Activated CD4-positive, CD25-positive, alpha-beta regulatory T cell (primary cell): ENCODE measurements at places on chromosomes 5 and 9.
A peak's percentile ranks its signal among the peaks of the same experiment; 100 is the strongest.

DNA sequence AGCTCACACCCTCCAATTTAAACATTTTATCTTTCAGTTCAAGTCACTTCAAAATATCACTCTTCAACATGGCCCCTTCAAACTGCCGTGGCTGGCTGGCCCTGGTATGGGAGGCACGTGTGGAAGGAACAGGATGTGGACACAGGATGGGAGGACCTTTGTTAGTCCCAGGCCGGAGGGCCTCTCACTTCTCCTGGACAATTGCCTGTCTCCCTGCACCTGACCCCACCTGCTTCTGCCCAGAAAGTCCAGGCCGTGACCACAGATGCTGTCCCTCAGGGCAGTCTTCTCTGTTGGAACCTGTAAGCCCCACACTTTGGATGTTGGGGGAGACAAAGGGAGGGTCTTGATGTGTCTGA is 19.4 kb downstream of the AMBP start:
- no peak for DNase-seq

DNA sequence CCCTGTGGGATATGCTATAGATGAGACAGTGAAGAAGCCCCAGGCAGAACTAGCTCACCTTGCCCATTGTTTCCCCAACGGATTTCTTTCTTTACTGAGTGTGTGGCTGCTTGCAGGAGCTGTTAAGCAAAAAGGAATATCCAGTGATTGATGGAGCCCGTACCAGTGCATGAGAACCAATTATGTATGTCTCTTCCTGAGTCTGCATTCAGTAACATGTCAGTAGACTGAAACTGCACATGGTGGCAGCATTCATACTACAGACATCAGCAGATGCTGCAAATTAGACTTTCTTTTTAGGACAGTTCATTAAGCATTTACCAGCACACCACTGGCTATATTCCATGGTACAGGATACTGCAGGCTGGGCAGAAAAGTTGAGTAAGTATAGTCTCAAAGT is 90.3 kb upstream of the PLCXD3 start:
- no peak for DNase-seq

GRCh38 chr5:122291000-122291901 is 20.8 kb upstream of the SNCAIP start:
- DNase-seq = no peak

DNA sequence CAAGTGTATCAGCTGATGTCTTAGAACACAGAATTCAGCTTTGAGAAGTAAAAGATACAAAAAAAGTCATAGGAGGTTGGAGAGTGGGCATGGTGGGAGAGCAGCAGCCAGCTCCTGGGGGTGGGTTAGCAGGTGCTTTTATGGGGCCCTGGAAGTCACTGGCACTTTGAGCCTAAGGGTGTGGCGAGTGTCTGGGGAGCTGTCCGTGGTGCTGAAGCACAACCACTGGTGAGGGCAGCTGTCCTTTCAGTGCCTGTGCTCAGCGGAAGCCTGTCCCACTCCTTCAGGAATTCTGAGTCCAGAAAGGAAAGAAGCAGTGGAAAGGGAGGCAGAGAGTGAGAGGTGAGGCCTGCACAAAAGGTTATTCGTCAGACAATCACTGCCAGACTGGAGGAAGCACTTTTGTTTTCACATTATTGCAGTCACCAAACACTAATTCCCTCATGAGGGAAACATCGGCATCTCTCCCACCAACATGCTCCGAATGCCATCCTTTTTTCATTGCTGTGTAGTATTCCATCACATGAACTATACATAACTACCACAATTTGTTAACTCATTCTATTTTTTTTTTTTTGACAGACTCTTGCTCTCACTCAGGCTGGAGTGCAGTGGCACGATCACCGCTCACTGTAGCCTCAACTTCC is 59.4 kb upstream of the RAPGEF1 start:
- DNase-seq = peak; percentile 24

- no peak for DNase-seq
Observed at GRCh38 chr5:159094745-159095144, 5.0 kb downstream of the EBF1 start.

GRCh38 chr5:132947671-132948070 is 15.8 kb downstream of the AFF4 start:
- no peak for DNase-seq

DNA sequence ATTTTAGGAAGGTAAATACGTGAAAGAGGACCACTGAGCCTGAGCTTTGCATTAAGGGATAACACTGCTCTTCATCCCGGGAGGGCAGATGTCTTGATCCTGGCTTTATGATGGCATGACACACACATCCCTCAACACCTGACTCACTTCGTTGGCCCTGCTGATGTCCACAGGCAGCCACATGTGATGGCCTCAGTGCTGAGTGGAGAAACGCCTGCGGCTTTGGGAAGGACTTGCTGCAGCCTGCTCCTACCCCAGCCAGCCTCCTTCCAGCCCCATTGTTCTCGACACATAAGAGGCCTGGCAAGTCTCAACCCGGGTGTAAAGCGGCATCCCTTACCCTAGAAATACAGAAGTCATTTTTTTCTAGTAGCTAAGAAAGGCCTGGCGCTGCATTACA is 169.0 kb downstream of the SYK start:
- no peak for DNase-seq

- DNase-seq = no peak
Observed at GRCh38 chr9:37030611-37030939, 3.5 kb downstream of the PAX5 start.

- no peak for DNase-seq
Observed at GRCh38 chr9:32906213-32906612, 95.2 kb downstream of the APTX start.

DNA sequence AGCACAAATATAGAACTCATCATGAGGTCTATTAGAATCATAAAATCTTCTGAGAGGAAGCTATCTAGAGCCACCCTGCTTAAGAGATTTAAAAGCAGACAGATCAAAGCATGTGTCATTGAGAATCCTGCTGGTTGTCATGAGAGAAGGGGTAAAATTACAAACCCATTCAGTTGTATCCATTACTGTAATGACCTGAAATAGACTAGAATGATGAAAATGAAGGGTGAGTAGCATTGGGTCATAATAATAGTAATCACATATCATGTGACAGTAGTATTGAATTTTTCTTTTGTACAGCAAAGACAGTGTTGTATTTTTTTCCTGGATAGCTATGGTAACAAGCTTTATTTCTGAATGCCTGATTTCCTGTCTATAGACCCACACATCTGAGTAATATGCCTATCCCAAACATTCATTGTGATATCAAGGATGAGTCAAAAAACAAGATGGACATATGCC is 149.0 kb downstream of the PDE4D start:
- DNase-seq = no peak

- DNase-seq = no peak
Observed at GRCh38 chr5:89407054-89407453, 524.1 kb upstream of the MEF2C start.

DNA sequence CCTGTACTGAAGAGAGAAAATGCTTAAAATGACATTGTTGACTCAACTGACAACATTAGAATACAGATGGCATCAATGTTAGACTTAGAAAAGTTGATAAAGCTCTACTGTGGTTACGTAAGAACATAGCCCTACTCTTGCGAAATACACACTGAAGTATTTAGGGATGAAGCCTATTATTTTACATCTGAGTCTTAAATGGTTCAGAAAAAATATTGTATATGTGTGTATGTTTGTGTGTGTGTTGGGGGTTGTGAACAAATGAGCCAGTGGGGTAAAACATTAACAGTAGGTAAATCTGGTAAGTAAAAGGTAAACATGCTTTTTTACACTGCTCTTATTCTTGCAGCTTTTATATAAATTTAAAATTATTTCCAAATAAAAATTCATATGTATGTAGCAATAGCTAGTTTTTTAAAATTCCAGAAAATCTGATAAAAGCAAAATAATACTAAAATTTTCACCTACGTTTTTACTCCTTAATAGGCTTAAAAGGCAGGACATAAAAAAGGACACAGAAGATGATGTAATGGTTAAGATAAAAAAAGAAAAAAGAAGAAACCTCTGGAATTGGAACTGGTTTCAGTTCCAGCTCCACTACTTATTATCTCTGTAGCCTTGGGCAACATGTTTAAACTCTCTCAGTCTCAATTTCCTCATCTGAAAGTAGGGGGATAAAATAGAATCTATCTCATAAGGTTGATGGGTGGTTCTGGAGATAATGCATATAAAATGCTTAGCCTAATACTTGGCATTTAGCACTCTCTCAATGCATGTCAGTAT is 44.3 kb downstream of the GARNL3 start:
- DNase-seq = no peak

DNA sequence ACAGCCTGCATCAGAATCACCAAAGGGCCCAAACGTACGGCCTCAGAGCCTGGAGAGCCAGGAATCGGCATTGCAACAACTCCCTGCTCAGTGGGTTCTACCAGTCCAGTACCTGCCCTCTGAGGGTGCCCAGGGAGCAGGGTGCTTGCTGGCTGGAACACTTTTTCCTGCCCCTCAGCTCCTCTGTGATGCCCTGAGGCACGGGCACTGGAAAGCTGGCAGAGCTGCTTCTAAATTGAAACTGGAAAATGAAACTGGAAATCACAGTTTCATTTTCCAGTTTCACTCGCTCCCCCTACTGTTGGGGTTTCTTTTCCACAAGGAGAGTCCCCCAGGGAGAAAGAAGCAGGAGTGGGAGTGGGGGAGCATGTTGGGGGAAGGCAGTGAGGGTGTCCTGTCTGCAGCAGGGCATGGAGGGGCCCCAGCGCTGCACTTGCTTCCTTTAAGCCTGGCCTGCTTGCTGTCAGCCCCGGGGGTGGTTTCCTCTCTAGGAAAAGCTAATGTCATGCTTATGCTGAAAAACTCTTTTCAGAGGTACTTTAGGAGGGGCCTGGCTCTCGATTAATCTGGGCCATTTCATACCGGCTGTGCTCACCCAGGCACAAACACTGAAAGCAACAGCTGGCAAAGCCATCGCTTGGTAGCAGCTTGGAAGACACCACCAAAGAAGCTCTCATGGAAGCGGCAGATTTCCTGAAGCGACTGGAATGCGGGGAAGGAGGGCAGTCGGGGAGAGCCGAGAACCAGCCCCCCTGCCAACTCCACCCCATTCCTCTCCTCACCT is 26.2 kb downstream of the IRF1 start:
- no peak for DNase-seq

DNA sequence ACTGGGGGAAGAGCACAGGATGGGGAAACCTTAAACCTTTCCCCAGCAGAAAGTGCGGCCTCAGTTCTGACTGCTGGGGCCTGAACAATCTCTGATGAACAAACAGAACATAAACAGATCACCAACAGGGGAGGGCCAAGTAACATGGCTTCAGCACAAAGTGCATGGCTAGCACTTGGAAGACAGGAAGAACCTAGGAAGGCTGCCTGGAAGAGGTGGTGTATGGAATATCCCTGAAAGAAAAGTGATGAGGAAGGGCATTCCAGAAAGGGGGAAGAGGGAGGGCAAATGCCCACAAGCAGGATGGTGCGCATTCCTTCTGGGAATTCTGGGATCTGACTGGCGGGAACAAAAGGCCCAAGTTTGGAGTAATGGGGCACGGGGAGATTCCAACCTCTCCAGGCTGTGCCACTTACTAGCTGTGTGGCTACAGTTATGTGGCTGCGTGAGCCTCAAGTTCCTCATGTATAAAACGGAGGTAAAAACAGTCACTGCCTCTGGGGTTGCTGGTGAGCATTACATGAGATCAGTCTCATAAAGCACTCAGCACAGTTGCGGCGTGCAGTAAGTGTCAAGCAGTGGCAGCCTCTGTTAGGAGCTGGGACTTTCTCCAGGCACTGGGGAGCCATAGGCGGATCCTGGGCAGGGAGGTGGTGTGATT is 1.6 kb downstream of the PDGFRB start:
- no peak for DNase-seq

GRCh38 chr5:4837489-4838058 is 302.6 kb upstream of the ADAMTS16 start:
- no peak for DNase-seq

DNA sequence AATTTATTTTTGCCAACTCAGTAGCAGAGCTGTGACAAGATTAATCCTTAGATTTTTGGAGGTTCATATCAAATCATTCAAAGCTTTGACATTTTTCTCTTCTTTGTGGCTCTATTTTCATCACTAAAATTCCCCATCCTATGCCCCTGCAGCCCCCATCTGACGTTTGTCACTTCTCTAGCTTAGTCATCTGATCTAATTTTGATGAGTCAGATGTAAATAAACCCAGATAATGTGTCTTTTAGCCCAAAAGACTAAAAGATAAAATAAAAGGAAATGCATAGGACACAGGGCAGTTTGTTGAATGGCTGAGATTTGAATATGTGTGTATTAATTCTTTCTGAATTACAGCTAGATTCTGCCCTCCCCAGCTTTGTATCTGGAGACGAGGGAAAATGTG is 897 bp upstream of the HSPB3 start:
- no peak for DNase-seq

- DNase-seq = no peak
Observed at GRCh38 chr9:129109952-129110739, 447 bp downstream of the CRAT start.

GRCh38 chr9:83182071-83182470 is 119.1 kb upstream of the RASEF start:
- DNase-seq = no peak
